ENCODE measurements at places on chromosomes 2 and 18.

DNA sequence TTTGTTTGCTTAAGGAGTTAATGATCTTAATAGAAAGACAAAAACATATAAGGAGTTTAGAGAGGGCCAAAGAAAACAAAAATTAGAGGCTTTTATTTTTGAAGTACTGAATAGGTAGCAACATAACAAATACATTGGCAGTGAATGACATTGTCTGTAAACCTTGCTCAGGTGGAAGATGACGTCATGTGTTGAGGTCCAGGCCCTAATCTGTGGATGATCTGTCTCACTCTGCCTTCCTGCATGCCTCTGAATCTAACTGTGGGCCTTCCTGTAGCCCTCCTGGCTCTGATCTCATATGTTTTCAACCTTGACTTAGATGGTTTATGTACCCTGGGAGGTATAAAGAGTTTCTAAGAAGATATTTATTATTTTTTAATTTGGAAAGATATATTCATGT, 58.1 kb upstream of the DYNAP start:
- DNase-seq = no peak

GRCh38 chr2:56128235-56128634, 55.6 kb upstream of the CCDC85A start:
- DNase-seq = no peak

GRCh38 chr2:25169073-25169470, 692 bp upstream of the POMC start:
- DNase-seq = no peak

DNA sequence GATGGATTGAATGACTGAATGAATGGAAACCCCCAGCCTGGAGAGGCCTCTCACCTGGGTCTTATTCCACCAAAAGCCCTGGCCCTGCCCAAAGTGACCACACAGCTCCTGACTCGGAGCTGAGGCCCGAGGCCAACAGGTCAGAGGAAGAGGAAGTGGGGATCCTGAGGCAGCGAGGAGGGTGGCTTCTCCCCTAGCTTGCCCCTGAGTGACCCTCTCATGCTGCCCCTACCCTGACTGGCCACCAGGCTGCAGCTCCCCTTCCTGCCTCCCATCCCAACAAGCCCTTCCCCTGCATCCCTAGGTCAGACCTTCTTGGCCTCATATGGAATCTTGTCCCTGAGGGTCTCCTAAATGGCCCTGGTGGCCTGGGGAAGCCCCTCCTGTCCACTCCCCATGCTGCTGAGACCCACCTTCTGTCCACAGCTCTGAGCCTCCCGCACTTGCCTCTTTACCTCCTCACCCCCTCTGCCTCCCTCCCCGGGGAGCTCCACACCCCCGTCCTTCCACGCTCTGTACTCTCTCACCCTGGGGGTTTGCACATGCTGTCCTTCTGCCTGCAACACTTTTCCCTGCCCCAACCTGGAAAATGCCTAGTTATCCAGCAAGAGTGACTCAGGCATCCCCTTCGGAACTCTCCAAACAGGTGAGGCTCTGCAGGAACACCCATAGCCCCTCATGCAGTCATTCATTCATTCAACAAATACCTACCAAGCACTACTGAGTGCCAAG, 134.8 kb upstream of the HDAC4 start:
- DNase-seq = no peak

- DNase-seq = no peak
Measured at GRCh38 chr2:41062336-41062735, 610.4 kb upstream of the SLC8A1 start.

- DNase-seq = no peak
Measured at GRCh38 chr18:8351161-8351560, 258.1 kb upstream of the RAB12 start.

DNA sequence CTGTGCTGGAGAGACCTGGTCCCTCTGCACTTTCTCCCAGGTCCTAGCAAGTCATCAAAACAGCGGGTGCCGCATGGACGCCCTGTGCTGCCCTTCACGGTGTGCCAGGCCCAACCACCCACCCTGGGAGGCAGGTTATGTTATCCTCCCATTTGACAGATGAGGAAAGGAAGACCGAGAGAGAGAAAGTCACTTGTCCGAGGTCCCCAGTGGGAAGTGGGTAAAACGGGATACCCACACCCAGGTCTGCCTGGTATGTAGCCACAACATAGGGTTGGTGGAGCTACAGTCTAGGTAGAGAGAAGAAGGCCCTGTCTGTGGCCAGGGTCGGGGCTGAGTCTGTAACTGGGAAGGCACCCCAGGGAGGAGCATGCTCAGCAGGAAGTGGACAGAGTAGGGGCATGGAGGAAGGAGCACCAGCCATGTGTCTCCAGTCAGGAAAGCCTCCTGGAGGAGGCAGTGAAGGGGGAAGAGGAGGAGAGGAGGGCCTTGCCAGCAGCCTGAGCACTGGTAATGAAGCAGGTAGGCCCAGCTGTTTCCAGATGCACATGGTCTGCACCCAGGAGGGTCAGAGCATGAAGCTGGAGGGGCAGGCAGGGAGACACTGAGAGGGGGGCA, 98.4 kb downstream of the ZFP36L2 start:
- no peak for DNase-seq

DNA sequence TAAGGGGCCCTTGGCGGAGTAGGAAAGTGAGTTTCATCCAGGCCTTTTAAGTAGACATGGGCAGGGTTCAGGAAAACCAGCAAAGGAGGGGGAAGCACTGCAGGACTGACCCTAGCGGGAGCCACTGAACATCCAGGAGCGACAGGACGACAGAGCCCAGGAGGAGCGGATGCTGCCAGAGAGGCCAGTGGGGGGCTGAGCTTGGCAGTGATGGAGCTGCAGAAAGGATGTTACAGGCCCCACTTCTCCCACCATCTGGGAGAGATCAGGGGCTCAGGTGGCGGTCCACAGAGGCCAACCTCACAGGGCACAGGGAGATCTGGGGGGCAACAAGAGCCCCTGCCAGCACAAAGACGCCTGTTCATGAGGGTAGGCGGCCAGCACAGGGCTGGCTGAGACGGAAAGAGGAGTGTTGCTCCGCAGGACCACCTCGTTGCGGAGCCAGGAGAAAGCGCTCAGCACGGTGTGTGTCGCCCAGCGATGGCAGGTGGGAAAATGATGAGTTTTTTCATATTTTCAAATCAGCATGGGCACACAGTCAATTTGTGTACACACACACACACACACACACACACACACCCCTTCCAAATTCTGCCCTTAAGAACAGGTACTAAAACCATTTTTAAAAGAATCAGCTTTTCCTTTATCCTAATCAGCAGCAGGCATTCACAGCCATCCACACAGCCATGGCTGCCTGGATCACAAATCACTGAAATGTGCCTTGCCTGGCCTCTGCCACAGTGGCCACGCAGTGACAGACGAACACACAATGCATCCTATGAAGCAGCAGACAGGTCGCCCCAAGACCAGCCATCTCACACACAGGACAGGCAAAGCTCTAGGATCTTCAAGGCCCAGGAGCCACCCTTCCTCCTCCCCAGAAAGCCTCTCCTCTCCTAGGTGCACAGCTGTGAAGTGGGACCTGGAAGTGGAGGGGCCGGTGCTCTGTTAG, 63.2 kb downstream of the NDUFA10 start:
- DNase-seq = no peak

GRCh38 chr2:63497576-63497975, 90.7 kb downstream of the WDPCP start:
- DNase-seq = no peak

DNA sequence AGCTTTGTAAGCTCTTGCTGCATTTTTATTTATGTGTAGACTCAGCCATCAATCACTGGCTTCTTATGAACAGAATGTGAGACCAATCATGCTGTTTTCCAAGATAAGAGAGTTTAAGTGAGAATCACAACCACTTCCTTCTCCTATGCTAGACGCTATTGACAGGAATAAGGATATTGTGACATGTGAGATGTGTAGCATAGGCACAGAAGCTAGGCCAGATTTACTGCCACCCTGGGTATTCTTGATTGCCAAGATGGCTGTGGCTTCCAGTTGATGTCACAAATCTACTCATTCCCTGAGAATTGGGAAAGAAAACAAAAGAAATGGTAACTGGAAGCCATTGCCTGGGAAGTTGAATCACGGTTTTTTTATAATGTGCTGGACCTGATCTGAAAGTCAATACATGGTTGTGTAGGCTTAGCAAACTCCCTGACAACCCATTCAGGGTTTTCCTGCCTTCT, 49.9 kb downstream of the RAB27B start:
- no peak for DNase-seq

- no peak for DNase-seq
Measured at GRCh38 chr2:191693166-191693565, 15.2 kb downstream of the NABP1 start.

DNA sequence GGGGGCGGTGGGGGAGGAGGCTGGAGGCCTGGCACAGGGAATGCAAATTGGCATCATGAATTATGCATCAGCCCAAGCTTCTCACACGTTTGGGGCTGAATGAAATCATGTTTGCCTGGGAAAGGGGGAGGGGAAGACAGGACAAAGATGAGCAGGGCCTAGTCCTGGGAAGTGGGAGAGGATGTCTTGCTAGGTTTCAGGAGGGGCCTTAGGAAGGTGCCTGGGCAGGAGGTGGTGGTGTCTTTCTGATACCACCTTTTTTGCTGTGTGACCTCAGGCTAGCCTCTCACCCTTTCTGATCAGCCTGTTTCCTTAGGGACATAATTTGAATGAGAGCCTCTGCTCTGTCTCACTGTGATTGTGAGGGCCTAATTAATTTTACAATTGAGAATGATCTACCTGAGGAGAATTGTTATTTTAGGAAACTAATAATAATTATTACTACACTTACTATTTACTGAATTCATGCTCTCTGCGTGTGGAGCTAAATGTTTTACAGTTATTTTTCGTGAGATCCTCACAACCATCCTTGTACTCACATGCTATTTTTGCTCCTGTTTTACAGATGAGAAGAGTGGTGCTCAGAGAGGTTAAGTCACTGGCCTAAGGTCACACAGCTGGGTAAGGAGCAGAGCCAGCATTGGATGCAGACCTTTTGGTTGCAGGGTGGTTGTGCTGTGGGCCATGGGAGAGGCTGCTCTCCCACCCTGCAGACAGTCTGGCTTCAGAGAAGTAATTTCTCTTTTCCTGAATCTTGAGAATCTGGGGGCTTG, 39.6 kb downstream of the INHBB start:
- DNase-seq = no peak

- DNase-seq = no peak
Measured at GRCh38 chr2:109148117-109148746, 19.2 kb downstream of the SH3RF3 start.

- peak; percentile 93 for DNase-seq
Measured at GRCh38 chr2:27683390-27684071, 19.8 kb downstream of the SLC4A1AP start.

- peak; percentile 22 for DNase-seq
Measured at GRCh38 chr2:181197140-181197760, 216.8 kb downstream of the UBE2E3 start.

- no peak for DNase-seq
Measured at GRCh38 chr2:78676921-78677696, 348.4 kb upstream of the REG3G start.

DNA sequence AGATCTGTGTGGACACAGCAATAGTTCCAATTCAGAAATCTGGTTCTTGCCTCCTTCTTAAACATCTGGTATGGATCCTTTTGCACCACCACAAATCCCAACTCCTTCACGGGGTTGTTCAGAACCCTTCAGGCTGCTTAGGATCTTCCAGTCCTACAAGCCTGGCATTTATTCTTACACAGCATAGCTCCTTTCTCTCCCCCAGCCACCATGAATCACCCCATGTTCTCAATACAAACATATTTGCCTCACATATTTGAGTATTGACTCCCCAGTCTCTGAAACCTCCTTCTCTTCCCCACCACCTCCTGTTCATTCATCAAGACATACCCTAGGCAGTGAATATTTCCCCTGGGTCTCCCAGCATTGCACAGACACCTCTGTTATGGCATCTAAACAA, 155.2 kb downstream of the ALK start:
- DNase-seq = no peak

DNA sequence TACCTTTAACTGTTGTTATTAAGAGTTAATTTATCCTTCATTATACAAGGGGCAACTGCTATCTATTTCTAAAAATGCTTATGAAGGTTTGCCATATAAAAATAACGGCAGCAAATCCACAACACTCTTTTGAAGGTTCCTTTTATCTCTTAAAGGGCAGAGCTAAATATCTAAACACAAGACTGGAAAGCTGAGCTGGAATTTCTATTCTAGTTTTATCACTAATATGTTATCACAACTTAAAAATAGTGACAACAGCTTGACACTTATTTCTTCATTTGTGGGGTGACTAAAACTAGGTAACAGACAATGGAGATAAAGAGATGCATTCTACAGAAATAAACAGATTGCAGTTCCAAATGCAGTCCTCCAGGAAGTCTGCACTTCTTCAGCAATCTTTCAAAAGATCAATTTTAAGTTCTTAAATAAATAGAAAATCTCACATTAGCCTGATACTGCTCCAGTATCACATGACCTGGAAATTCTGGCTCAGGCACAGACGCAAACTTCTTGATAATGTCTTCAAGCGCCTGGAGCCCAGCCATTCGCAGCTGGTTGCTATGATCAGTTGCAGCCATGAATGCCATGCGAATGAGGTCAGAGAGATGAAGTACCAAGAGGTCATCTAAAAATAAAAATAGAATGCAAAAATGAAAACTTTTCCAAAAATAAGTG, 54.0 kb upstream of the STRN start:
- no peak for DNase-seq

GRCh38 chr18:27652480-27653121, 467.5 kb upstream of the CHST9 start:
- DNase-seq = no peak

GRCh38 chr18:11862468-11863137, 11.4 kb downstream of the CHMP1B start:
- DNase-seq = no peak

GRCh38 chr2:102508863-102509262, 35.8 kb downstream of the SLC9A4 start:
- no peak for DNase-seq

DNA sequence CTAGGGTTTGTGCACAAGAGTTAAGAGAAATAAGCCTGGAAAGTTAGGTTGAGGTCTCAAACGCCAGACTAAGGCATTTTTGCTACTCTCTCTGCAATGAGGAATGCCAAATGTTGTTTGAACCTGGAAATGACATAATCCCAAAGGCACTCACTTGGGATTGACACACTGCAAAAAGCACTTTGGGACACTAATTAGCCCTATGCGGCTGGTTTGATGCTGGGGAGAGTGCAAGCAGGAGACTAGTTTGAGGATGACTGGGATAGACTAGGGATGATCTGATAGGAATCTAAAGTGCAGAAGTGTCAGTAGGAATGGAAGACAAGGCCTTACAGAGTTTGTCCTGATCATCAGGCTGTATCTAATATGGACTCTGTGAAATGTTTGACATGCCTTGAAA, 469.0 kb downstream of the SLC4A3 start:
- no peak for DNase-seq

- DNase-seq = no peak
Measured at GRCh38 chr2:128558441-128558840, 239.8 kb upstream of the HS6ST1 start.

DNA sequence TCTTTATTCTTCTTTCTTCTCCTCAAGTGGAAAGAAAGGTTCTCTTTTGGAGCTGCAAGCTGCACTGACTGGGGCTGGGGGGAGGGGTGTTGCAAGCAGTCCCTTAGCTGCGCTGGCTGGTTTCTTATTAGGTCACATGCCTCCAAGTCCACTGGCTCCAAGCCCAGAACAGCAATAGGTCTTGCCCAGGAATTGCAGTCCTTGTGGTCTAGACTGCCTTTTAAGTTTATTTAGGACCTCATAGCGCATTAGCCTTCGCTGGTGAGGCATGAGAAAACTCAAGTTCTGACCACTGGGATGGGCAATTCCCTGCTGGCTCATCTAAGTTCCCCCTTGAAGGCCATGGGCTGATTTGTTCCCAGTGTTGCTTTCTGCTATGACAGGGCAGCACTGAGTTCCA, 138.6 kb upstream of the SCN7A start:
- DNase-seq = no peak

All from CD4-positive, alpha-beta T cell treated with Interleukin-12 subunit alpha and Interleukin-12 subunit beta, for 1 hour (primary cell).